NCI-H1930 (cell line): ENCODE measurements at places on chromosomes 5 and 9.

DNA sequence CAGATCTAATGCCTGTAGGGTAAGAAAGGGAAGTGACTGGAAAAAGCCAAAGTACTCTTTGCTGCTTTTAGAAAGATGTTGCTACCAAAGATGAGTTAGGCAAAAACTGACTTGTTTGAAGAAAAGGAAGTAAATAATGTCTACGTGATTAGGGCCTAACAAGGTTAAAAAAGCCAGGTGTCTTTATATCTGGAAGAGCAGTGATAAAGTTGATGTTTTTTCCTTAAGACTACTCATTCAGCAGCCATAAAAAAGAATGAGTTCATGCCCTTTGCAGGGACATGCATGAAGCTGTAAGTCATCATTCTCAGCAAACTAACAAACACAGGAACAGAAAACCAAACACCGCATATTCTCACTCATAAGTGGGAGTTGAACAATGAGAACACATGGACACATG, 13.5 kb upstream of the AMACR start:
- DNase-seq = no peak

GRCh38 chr9:6552498-6553121, 92.9 kb downstream of the GLDC start:
- DNase-seq = no peak

DNA sequence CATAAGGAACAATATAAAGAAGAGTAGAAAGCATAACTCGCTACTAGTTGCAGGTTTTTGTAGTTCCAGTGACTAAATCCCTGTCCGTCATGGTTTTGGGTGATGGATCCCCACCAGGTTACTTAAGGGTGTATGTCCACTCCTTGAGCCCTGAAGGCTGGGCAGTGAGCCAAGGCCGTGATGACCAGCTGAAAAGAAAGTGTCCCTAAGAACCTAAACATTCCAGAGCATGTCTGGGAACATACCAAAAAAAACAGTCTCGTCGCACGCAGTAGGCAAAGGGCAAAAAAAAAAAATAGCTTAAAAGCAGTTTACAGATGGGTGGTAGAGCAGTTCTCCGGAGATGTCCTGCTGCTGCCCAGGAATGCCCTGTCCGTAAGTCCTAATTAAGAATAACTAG, 21.4 kb upstream of the SNAPC3 start:
- DNase-seq = no peak

DNA sequence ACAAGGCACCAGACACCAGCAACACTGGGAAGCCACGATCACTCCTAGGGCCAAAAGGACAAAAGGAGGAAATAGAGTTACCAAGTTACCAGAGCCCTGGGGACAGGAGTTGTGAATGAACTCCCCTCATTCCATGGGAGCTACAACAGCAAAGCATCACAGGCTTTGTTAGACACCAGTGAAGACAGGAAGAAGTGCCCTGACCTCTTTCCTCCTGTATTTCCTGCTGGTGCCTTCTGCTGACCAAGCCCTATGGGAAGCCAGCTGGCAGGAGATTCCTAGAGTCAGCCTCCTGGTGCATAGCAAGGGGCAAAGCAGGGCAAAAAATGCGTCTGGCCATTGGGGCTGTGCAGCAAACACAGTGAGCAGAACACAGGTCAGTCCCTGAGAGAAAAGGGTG, 374.7 kb downstream of the ZSWIM6 start:
- DNase-seq = no peak

DNA sequence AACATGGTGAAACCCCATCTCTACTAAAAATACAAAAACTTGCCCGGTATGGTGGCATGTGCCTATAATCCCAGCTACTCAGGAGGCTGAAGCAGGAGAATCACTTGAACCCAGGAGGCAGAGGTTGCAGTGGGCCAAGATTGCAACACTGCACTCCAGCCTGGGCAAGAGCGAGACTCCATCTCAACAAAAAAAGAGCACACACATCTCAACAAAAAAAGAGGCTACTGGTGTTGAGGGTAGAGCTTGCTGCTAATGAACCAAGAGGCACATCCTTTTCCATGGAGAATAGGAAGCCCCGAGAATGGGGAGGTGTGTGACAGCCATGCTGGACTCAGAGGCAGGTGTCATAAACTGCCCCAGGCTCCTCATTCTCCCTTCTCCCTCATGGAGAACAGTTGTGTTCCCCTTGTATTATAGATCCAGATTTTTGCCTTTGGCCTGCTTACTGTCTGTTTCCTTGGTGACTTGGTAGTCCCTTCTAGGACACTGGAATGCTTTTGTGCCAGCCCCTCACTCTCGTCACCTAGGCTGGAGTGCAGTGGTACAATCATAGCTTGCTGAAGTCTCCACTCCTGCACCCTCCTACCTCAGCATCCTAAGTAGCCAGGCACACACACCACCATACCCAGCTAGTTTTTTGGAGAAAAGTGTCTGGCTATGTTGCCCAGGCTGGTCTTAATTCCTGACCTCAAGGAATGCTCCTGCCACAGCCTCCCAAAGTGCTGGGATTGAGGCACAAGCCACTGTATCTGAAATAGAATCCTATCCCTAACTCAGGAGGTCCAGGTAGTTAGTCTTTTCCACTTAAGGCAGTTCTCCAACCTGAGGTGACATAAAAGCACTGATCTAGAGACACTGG, 5.1 kb downstream of the RPL12 start:
- no peak for DNase-seq

DNA sequence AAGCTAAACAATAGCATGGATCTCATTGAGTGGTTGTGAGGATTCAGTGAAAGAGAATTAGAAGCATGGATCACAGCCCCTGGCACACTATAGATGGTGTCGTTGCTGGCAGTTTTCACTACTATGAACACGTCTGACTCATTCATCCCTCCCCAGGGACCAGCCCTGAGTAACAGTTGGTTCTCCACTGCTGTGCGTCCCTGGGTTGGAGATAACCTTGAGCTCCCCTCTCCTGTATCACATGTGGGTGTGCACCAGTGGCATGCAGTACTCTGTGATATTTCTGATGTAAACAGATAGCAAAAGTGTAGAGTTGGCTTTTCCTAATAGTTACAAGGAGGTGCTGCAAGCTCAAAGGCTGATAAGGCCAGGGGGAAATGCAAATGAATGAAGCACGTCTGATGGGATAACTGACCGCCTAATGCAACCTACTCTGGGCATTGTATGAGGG, 8.8 kb upstream of the LCP2 start:
- no peak for DNase-seq

GRCh38 chr9:131177898-131178297, 52.5 kb downstream of the NUP214 start:
- DNase-seq = no peak

- no peak for DNase-seq
Measured at GRCh38 chr9:127773272-127773671, 5.2 kb downstream of the SH2D3C start.

- DNase-seq = no peak
Measured at GRCh38 chr5:136230176-136230575, 37.2 kb upstream of the SMIM32 start.

DNA sequence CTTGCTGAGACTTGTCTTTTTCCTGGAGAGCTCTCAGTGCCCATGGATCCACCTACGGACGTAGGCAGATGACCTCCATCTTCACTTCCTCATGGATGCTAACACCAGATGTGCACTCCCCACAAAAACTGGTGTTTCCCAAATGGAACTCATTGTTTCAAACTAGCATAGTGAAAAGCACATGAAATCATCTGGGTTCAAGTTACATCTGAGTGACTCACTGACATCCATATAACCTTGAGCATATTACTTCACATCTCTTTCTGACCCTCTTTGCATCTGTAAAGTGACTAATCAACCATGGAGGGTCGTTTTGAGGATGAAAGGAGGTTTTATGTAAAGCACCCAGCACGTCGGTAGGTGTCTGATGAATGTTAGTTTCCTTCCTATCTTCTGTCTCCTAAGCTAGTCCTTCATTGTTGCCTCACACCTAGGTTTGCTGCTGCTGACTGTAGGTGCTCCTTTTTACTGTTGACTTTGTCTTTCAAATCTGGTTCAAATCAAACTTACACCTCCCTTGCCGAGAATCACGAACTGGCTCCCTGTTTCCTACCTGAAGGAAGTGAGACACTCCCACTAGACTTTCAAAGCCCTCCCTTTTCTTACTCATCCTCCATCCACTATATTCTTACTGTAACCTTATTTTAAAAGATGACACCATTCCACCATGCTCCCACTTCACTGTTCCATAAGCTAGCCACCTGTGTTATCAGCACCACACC, 10.3 kb downstream of the OCLN start:
- DNase-seq = no peak

GRCh38 chr9:109907400-109907799, 127.4 kb downstream of the PALM2AKAP2 start:
- DNase-seq = no peak

DNA sequence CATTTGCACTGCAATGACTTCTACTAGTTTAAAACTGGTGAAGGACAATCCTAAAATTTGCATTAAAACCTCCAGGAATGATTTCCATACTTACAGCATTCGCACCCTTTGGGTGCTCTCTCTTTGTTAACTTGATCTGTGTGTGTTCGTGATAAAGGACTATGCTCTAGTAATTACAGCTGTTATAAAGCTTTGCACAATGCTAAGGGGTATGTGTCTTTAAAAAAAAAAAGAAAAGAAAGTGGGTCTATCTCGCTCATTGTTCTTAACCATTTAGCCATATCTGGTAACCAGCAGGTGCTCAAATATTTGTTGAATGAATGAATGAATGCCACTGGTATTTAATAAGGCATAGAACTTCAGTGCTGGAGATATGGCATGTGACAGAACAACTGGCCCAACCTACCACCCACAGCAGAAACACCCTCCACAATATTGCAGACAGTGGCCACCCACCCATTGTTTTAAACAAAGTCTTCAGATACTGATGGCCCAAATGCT, 8.7 kb downstream of the TRIM36 start:
- DNase-seq = no peak

DNA sequence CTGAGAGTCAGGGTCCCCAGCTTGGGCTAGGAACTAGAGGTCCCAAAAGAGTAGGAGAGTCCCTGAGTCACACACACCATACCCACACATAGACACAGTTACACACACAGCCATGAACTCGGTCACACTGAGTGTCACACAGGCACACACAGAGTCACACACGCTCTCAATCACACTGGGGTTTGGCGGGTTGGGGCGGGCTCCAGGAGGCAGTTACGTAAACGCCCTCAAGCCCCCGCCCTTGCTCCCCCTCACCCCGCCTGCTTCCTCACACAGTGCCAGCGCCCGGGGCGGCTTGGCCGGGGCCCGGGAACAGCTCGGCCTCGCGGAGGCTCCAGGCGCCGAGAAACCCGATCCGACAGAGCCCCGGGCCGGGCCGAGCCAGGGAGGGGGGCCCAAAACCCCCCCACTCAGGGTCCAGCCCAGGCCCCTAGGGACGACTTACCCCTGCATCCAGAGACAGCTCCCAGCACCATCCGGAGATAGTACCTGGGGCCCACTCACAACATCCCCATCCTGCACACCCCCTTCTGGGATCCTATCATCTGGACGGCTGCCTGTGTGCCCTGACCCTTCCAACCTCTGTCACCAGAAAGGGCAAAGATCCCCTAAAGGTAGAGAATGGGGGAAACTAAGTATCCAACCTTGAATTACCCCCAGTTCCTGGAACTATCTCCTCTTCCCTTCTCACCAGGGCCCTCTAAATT, 3.5 kb upstream of the CNTFR start:
- no peak for DNase-seq

- no peak for DNase-seq
Measured at GRCh38 chr5:145681686-145682085, 153.5 kb downstream of the PRELID2 start.

DNA sequence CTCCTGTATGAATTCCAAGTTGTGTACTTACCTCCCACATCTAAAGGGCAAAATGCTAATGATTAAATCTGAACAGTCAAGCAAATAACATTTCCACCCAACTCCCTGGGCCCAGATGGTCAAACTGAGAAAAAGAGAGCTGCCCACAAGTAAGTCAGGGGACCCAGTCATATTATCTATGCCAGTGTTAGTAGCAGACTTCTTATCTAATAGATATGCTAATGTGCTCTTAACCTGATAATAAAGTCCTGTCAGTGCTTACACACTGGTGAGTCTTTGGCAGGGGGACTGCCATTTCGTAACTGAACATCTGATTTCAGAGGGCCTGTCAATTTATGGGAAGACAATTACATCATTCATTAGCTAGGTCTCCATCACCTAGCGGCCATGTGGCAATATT, 292.3 kb upstream of the WWC1 start:
- no peak for DNase-seq

DNA sequence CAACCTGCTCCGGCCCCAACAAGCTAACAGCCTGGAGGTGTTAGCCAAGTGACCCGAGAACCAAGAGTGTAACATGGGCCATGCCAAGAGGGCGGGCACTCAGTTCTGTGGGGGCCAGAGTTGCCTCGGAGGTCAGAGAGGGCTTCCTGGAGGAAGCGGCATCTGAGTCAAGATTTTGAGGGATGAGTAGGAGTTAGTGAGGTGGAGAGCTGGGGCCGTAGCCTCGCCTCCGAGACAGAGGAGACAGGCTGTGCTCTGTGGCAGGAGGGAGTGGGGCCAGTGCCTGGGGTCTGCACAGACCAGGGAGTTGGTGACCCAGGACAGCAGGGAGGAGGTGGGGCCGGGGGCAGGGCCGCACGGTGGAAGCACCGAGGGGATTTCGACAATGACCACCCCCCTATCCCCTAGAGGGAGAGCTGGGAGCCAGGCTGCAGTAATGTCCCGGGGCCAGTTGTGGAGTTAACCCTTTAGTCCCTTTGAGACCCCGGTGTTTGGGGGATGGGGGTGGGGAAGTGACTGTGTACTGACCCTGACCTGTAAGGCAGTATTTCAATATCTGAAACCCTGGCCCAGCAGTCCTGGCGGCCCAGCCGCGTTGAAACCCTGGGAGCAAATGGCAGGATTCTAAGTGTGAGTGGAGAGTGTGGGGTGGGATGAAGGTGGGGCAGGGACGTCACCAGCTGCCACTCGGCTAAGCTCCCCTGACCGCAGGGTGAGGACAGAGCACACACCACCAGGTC, 148.7 kb upstream of the COL5A1 start:
- no peak for DNase-seq

DNA sequence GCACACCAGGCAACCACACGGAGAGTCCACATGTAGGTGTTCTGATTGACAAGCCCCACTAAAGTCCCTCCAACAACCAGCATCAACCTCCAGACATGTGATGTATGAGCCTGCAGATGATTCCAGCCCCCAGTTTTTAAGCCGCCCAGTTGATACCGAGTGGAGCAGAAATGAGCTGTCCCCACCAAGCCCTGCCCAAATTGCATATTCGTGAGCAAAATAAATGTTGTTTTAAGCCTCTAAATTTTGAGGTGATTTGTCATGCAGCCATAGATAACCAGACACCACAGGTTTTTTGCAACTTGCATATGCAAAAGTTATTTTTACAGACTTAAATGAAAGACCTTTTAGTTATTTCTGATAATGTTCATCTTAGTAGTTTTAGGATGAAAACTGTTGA, 187.7 kb downstream of the PIK3R1 start:
- DNase-seq = no peak

- DNase-seq = no peak
Measured at GRCh38 chr9:98514841-98515240, 193.9 kb downstream of the GABBR2 start.

DNA sequence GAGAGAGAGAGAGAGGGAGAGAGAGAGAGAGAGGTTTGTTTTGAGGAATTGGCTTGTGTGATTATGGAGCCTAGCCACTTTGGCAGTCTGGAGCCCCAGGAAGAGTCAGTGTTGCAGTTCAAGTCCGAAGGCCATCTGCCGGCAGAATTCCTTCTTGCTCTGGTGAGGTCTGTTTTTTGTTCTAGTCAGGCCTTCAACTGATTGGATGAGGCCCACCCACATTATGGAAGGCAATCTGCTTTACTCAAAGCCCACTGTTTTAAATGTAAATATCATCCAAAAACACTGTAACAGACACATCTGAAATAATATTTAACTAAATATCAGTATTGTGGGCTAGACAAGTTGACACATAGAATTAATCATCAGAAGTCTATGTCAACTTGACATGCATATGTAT, 11.4 kb upstream of the GRM6 start:
- no peak for DNase-seq
